ENCODE measurements at places on chromosomes 1 and 21.

DNA sequence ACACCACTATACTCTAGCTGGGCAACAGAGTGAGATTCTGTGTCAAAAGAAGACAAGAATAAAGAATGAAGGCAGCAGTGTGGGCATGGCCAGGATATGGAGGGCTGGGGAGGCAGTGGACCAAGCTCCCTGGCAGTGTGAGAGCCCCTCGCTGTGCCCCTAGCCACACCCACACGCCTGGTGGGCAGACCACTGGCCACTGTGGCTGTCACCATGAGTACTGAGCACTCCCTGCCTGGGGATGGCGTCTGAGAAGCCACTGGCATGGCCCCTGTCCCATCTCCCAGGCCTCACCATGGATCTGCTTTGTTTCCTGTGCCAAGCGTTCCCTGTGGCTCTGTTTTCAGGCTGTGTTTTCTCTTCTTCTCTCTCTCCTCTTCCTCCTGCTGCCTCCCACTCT lies 51.7 kb downstream of the STUM start:
- DNase-seq: no peak

GRCh38 chr1:20117236-20117635 lies 2.1 kb downstream of the PLA2G2D start:
- no peak for DNase-seq

DNA sequence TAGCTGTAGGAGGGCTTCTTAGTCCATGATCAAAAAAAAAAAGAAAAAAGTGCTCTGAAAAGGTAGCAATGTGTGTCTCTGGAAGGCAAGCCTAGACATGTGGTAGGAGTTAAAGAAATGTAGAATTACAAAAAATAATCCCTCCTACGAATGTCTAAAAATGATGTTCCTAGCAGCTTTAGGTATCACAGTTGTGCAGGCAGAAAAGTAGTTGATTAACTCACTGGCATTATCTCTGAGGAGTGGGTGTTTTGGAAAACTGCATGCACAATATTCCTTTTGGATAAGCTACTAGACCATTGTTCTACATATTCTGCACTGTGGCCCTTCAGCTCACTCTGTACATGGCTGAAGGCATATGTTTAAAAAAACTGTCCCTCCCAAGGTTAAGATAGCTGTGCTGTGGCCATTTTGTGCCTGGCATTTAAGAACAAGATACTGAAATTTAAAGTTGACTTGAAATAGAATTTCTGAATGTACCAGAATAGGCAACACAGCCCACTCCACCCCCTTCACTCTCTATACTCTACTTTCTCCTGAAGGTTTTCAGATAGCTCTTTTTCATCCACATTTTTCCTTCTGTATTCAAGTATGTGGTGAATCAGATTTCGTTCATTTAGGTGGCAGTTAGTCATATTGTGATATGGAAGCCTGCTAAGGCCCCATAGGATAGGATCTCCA lies 463.9 kb upstream of the LRRC7 start:
- no peak for DNase-seq

GRCh38 chr1:15994590-15995351 lies 9.3 kb upstream of the SRARP start:
- no peak for DNase-seq

DNA sequence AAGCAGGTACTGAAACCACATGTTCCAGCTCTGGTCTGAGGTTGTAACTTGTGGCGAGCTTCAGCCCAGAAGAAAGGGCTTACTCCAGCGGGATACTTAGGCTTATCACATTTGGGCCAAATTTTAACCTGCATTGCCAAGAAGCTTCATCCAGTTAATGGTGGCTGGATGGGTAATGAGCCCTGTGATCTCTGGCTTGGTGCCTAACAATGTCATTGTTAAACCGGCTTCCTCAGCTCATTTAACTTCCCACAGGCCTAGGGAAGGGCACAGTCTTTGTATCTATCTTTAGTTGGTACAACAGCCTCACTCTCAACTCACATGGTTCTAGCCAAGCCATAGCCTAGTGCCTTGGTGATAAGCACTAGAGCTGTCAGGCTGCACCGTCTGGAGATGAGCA lies 43.6 kb upstream of the CCDC190 start:
- DNase-seq: no peak

All from NCI-H1436 (cell line).